ENCODE measurements at places on chromosomes 12 and 14.

DNA sequence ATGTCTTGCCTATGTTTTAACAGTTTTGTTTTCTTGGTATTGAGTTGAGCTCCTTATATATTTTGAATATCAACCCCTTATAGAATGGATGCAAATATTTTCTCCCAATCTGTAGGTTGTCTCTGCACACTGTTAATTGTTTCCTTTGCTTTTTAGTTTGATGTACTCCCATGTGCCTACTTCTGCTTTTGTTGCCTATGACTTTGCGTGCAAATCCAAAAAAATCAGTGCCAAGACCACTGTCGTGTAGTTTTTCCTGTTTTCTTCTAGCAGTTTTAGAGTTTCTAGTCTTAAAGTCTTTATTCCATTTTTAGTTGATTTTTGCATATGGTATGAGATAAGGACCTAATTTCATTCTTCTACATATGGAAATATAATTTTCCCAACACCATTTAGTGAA is 28.8 kb downstream of the SENP1 start:
- no peak for DNase-seq

DNA sequence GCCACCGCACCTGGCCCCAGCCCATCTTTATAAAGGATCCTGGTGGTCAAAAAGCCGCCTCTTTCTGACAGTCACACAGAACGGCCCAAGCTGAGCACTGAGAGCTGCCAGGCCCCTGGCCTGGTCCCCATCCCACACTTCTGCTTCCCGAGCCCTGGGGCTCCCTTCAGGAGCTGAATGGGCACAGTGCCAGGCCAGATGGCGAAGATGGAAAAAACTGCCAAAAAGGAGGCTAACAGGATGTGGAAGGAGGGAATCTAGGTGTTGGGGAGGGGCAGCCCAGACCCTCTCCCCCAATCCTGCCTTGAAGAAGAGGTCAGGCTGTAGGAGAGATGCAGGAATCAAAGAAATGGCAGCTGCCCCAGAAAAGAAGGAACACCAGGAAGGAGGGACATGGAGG is 5.0 kb downstream of the LPAR5 start:
- DNase-seq, result no peak

DNA sequence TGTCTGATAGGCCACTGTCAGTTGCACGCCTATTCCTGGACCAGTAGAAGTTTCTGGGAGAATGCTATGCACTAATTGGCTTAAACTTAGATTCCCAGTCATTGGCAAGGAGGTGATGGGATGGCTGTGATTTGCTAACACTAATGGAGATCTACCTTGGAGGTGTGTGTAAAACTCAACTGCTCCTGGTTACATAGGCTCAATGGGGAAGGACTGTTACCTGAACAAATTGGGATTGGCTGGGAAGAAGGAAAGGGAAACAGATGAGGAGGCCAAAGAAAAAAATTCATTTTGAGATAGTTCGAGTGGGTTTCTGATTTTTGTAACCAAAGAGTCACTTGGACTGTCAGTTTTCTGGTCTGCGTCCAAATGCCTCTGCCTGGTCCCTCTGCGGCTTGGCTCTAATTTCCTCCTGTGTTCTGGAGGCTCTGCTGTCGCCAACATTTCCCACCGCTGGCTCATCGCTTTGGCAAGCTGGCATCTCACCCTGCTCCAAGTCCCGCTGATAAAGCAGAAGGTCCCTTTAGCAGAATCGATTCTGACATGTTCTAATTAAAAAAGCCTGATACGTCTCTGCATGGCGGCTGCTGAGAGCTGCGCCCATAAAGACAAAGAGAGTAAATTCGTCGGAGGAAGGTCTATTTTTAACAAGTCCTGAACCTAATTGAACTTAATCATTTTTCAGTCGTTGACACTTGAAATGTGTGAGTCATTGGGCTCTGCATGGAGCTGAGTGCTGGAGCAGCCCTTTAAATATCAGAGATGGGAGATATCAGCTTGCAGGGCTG is 2.0 kb upstream of the CCDC63 start:
- DNase-seq, result no peak

- DNase-seq, result no peak
Observed at GRCh38 chr12:103043531-103044486, 86.3 kb downstream of the ASCL1 start.

GRCh38 chr12:119005913-119006312 is 24.6 kb downstream of the SRRM4 start:
- DNase-seq, result no peak

DNA sequence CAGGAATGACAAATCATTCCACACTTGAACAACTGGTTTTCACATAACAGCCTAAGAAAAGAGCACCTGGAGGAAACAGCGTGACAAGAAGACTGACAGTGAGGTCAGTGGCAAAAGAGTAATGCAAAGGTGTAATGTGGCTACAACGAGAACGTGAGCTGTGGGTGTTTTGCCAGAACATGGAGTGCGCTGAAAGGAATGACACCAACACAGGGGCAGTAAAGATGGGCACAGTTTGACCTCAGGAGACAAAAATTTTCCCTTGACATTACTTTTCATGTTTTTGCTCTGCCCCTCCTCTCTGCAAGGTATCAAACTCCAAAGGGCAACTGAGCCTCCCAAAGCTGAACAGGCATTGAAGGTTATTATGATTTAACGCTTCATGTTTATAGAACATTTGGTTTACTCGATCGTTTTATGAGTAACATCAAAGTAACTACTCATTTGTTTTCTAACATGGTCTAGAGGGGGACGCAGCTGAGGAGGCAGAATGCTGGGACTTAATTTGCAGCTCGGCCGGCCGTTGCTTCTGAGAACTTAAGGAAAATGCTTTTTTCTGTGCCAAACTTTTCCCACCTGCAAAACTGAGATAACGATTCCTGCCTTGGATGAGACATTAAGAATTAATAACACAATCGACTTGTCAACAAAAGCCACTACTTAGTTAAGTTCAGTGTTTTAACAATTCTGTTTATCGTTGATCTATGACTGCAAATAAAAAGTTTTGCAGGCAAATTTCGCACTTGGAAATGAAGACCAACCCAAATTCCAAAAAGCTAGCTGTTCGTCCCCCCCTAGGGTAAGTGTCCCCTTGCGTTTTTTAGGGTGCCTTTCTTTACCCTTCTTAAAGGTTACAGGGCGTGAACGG is 954 bp downstream of the HAUS4 start:
- DNase-seq, result no peak

DNA sequence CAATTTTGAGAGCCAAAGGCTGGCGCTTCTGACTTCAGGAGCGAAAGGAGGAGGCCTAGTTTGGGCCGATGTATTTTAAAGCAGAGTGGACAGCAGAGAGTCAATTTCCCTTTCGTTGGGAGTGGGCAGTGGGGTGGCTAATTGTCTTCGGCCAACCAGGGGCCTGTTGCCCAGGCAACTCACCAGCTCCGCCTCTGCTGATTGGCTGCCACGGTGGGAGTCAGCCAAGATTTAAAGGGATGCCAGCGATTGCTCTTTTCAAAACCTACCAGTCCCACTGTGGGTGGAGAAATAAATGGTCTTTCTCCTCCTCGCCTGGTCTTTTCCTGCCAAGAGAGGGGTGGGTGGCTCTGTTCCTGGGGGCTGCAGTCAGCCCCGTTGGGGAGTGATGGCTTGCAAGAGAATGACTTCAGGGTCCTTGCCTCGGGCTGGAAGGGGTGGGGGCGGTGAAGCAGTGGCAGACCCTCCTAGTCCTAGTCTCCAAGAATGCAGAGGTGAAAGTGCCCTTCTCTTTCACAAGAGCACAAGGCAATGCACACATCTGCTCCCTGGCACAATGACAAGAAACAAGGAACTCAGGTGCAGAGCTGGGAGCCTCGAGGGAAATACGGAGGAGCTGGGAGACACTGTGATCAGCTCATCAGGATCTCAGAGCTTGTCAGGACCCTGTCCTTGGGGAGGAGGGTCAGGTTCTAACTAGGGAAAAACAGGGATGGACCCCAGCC is 37.7 kb downstream of the RASAL1 start:
- no peak for DNase-seq

- no peak for DNase-seq
Observed at GRCh38 chr14:23141706-23142444, 22.8 kb upstream of the CEBPE start.

DNA sequence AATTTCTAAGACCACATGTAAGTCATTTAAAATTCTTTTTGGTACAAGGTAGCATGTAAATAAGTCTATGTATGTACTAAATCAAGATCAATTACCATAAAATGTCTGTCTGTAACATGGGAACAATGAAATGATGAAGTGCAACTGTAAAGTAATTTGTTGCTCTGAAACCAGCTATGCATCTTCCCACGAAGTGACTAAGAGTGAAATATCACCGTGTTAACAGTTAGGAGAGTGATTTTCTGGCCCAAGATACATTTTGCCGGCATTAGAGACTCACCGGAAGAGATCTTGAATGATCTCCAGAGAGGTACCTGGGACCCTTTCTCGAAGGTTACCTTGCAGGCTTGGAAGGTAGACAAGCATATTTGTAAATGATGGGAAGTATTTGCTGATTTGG is 105.8 kb downstream of the SAMD4A start:
- DNase-seq, result no peak

DNA sequence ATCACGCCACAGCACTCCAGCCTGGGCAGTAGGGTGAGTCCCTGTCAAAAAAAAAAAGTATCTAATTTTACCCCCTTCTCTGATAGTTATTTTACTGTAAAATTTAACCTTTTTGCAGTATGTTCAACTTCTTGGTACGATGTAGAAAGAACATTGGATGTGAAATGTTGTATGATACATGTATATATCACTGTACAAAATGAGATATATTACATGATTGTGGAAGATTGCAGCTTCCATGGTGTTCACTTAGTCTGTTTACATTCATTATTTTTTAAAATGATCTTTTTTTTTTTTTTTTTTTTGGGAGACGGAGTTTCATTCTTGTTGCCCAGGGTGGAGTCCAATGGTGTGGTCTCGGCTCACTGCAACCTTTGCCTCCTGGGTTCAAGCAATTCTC is 9.0 kb downstream of the SP1 start:
- no peak for DNase-seq

- DNase-seq, result no peak
Observed at GRCh38 chr14:61486930-61487495, 165.6 kb downstream of the PRKCH start.

GRCh38 chr14:102206918-102207317 is 67.2 kb downstream of the WDR20 start:
- no peak for DNase-seq

GRCh38 chr14:104707608-104708595 is 16.1 kb upstream of the ADSS1 start:
- DNase-seq, result no peak

DNA sequence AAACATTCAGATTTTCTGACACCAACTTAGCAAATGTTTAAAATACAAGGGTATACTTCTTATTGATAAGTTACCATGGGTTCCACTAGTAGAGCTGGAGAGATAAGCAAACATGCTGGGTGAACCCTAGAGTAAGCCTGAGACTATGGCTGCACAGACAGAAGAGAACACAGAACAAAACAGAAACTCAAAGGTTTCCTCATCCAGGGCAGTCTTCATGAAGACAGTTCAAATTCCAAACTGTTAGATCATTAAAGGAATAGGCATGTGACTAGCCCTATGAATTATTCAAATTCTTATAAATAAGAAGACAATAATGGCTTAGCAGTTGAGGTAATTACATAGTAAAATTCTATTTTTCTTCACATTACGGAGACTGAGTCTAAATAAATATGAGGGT is 28.1 kb downstream of the BTBD7 start:
- DNase-seq, result no peak

DNA sequence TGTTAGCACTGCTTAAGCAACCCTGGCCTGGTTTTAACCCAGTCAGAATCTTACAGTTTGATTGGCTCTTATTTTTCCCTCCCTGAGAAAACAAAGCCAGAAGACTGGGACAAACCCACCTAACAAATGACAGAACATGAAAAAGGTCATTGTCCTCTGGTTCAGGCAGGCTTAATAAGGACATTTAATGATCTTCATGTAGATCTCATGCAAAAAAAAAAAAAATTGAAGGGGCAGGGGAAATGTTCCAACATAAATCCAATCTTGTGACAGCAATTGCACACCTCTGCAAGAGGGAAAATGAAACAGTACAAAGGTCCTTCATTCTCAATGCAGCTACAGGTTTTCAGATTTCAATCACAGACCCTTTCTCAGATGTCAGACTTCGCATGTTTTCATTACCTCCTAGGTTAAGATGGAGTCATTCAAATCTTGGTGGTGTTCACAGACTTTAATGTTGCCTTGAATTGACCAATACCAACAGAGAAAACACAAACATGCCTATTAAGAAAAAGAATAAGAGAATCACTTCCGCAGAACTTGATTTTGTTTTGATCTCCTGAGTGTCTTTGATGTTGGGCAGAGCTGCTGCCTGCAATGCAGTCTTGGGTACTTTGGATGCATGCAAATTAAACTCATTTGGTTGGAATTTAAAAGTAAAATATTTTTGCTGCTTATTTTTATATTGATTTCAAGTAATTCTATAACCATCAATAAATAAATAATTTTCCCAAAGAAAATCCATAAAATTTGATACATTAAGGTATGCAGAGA is 359.0 kb downstream of the BTG1 start:
- no peak for DNase-seq

DNA sequence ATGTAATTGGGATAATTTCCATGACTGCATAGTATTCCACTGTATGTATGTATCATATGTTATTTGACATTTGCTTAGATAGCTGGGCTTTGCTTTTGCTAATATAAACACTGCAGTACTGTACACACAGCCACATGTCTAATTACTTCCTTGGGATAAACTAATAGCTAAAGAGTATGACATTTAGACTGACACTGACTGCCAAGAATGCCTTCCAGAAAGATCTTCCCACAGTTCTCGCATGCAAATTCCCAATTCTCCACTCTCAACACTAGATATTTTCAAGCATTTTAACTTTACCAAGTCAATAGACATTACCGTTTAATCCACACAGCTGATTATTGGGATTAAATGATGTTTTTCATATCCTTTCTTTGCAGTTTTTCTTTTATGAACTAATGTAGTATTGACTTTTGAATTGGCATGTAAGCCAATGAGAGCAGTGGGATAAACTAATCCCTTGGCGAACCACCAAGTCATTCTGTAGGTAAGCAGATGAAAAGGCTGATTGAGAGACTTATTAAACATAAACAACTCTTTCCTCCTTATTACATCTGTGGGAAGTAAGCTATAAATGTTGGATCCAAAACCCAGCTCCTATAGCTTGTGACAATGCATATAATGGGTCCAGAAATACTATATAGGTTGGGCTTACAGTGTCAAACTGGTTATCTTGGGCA is 55.5 kb downstream of the STON2 start:
- no peak for DNase-seq

- no peak for DNase-seq
Observed at GRCh38 chr14:90301122-90301521, 30.6 kb downstream of the NRDE2 start.

DNA sequence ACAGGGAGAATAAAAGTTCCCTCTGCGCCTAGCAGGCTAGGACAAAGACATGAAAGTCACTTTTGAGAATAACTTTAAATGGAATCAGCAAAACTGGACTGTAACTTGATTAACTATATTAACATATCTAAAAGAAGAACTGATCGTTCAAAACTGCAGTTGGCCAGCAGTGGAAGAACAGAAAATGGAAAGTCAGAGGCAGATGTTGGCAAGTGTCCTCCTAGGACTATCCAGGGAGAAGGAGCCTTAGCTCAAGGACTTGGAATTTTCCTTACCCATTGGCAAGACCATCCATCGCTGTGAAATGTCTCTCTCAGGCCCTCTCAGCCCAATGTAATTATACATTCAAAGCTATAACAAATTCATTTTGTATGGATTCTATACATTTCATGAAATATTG is 419.7 kb downstream of the ATP23 start:
- DNase-seq, result no peak

- DNase-seq, result no peak
Observed at GRCh38 chr12:57474862-57475261, 4.8 kb downstream of the ARHGAP9 start.

GRCh38 chr12:111150921-111151840 is 217.7 kb downstream of the PHETA1 start:
- no peak for DNase-seq
